ENCODE measurements at places on chromosomes 6 and 20. TPM values are rescaled to one million over a fixed set of nuclear protein-coding genes. Genes with fewer than 3 reads are reported as not detected.

Gene ULBP1
- not detected for total RNA-seq

Gene C6orf58
- total RNA-seq: not detected

Gene APCDD1L
- total RNA-seq: 0.98 TPM

Gene SNAI1
- 19.9 TPM for total RNA-seq

Gene C6orf163
- 2.0 TPM for total RNA-seq

Gene MRPL18
- 58.7 TPM for total RNA-seq

Gene RAD21L1
- total RNA-seq: not detected

Gene ASIP
- total RNA-seq: not detected

Gene TNFRSF6B
- 16.7 TPM for total RNA-seq

Gene SLC25A27
- total RNA-seq: 39.3 TPM

Gene SRMS
- not detected for total RNA-seq

Gene BPIFB2
- not detected for total RNA-seq

Gene ADGB
- total RNA-seq: not detected

Gene MLN
- not detected for total RNA-seq

Gene PSMB9
- total RNA-seq: 19.6 TPM
